ENCODE measurements at places on chromosomes 2 and 18. TPM values are rescaled to one million over a fixed set of nuclear protein-coding genes. Genes with fewer than 3 reads are reported as not detected.

The KIF3C gene
- 3.4 TPM for total RNA-seq

The SATB2 gene
- 5.5 TPM for total RNA-seq

The GYPC gene
- total RNA-seq = not detected

The HOXD11 gene
- not detected for total RNA-seq

The G6PC2 gene
- total RNA-seq = not detected

The LRRTM1 gene
- total RNA-seq = not detected

- no peaks in the 10 kb centered on the region for H3K36me3 ChIP-seq
- no peak overlapping the region for H3K27ac ChIP-seq
- no peak overlapping the region for H3K4me3 ChIP-seq
- no peaks in the 10 kb centered on the region for H3K4me1 ChIP-seq
Observed at GRCh38 chr2:133063775-133064174, 393.8 kb upstream of the LYPD1 start.

DNA sequence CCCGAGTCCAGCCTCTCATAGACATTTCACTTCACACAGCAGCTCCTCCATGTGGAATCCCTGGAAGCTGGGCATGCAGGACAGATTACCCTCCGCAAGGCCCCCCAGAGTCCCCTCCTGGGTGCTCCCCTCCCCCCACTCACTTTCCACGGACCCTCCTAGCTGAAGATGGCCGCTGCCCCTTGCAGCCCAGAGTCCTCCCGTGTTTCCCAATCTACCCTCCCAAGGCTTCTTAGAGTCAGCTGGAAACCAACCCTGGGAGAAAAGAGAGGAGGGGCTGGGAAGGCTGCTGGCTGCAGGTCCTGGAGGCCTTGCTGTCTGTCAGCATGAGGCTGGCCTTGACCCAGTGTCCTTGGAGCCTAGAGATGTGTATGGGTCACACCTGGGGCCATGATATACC, 49.0 kb upstream of the HAAO start:
- H3K27me3 ChIP-seq = peaks cover 17% of the 10 kb centered on the region
- H3K27ac ChIP-seq = no peak overlapping the region
- H3K36me3 ChIP-seq = no peaks in the 10 kb centered on the region

GRCh38 chr18:39441648-39442047, 1876.0 kb upstream of the CELF4 start:
- H3K27me3 ChIP-seq = no peaks in the 10 kb centered on the region
- no peaks in the 10 kb centered on the region for H3K4me1 ChIP-seq
- DNase-seq = no peak
- no peak overlapping the region for H3K4me3 ChIP-seq
- H3K27ac ChIP-seq = no peak overlapping the region

- H3K27me3 ChIP-seq = peaks cover 19% of the 10 kb centered on the region
- H3K4me1 ChIP-seq = peaks cover 15% of the 10 kb centered on the region
- H3K27ac ChIP-seq = no peak overlapping the region
- no peaks in the 10 kb centered on the region for H3K36me3 ChIP-seq
Observed at GRCh38 chr2:237471438-237472186, 15.4 kb upstream of the MLPH start.

GRCh38 chr2:187519419-187520120, 34.7 kb downstream of the TFPI start:
- no peaks in the 10 kb centered on the region for H3K27me3 ChIP-seq
- H3K4me3 ChIP-seq = no peak overlapping the region
- peaks cover 93% of the 10 kb centered on the region for H3K4me1 ChIP-seq
- DNase-seq = no peak
- peaks cover 11% of the 10 kb centered on the region for H3K36me3 ChIP-seq

- no peak for DNase-seq
- no peak overlapping the region for H3K4me3 ChIP-seq
- H3K4me1 ChIP-seq = peaks cover 28% of the 10 kb centered on the region
- H3K27me3 ChIP-seq = no peaks in the 10 kb centered on the region
- no peak overlapping the region for H3K27ac ChIP-seq
Observed at GRCh38 chr2:191322828-191323506, 77.8 kb downstream of the MYO1B start.

DNA sequence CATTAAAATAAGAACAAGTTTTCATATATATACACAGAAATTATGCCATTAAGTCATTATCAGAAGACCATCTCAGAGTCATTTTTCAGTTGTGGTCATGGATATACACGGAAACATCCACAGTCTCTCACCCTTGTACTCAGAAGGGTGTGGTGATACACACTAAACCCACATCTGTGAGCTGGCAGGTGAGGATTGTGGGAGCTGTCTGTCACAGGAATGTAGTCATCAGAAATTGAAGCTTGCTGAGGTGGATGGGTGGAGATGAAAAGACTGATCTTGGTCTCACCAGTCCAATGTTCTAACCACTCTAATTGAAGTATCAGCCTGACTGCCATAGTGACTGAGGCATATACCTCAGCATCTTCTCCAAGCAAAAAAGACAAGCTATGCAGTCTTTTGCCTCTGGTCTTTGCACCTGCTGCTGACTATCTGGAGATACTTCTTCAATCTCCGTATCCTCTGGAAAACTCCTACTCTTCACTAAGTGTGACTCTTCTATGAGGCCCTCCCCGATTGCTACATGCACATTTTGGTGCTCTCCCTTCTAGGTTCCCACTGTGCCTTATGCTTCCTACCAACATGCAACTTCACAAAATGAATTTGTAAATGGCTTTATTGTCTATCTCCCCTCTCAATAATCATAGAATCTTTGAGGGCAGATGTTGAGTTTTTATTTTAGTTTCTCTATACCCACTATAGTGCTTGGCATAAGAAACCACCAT, 232.8 kb downstream of the DYM start:
- H3K27ac ChIP-seq = no peak overlapping the region
- no peak for DNase-seq
- no peak overlapping the region for H3K4me3 ChIP-seq
- H3K36me3 ChIP-seq = no peaks in the 10 kb centered on the region
- H3K27me3 ChIP-seq = no peaks in the 10 kb centered on the region
- no peaks in the 10 kb centered on the region for H3K4me1 ChIP-seq

DNA sequence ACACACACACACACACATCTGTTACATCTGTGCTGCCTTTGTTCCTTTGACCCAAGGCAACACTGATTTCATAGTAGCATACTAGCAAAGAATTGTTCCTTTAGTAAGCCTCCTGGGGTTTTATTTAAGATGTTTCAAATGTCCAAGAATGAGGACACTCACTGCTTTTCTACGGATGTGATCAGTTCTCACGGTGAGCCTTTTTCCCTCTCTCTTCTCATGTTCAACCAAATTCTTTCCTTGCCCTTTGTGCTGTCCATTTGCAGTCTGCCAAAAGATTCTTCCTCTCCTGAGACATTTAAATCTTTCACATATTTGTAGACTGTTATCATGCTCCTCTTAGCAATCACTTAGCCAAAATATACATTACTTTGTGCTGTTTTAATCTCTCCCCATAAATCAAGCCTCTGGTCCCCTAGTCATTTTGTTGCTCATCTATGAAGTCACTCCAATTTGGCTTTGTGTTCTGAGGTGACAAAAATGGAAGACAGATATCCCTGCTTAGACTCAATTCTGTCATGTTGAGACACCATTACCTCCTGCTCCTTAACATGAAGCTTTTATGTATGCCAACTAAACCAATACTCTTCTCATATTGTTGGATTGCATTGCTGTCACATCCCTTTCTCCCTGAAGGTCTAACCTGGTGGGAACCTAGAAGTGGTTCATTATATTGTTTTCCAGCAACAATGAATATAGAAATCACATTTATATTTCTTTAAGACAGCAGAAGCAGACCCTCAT, 1605.3 kb upstream of the ACVR2A start:
- no peak overlapping the region for H3K27ac ChIP-seq
- DNase-seq = no peak
- H3K4me1 ChIP-seq = no peaks in the 10 kb centered on the region
- no peaks in the 10 kb centered on the region for H3K36me3 ChIP-seq
- H3K27me3 ChIP-seq = no peaks in the 10 kb centered on the region

- peaks cover 16% of the 10 kb centered on the region for H3K4me1 ChIP-seq
- DNase-seq = no peak
- H3K36me3 ChIP-seq = no peaks in the 10 kb centered on the region
- no peak overlapping the region for H3K27ac ChIP-seq
Observed at GRCh38 chr2:14633061-14633460, 544 bp downstream of the LRATD1 start.

DNA sequence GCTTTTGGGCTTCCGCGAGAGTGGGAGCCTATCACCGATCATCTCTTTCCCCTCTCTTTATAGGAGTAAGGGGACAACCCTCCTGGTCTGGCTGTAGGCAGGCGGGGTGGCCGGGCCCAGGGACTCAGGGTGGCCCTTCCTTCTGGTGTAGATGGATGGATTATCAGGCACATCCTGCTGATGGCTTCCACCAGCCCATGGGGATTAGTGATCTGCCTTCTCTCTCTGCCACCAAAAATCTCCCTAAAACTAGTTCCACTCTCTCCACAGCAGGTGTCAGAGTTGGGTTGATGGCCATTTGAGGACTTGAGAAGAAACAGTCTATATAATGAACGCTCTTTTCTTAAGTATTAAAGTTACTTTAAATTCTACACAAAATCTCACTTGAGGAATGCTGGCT, 37.4 kb downstream of the NCK2 start:
- H3K36me3 ChIP-seq = 0 out of 2 replicates have a peak, but pooled peaks cover 2% of the 10 kb centered on the region
- H3K27me3 ChIP-seq = no peaks in the 10 kb centered on the region
- DNase-seq = no peak
- no peak overlapping the region for H3K27ac ChIP-seq
- peaks cover 12% of the 10 kb centered on the region for H3K4me1 ChIP-seq

GRCh38 chr2:236663287-236664101, 93.9 kb downstream of the ACKR3 start:
- H3K4me1 ChIP-seq = no peaks in the 10 kb centered on the region
- no peak for DNase-seq
- H3K27ac ChIP-seq = no peak overlapping the region
- H3K27me3 ChIP-seq = no peaks in the 10 kb centered on the region
- no peak overlapping the region for H3K4me3 ChIP-seq

GRCh38 chr2:65587779-65588178, 155.4 kb upstream of the SPRED2 start:
- H3K27me3 ChIP-seq = 0 out of 3 replicates have a peak, but pooled peaks cover 3% of the 10 kb centered on the region

DNA sequence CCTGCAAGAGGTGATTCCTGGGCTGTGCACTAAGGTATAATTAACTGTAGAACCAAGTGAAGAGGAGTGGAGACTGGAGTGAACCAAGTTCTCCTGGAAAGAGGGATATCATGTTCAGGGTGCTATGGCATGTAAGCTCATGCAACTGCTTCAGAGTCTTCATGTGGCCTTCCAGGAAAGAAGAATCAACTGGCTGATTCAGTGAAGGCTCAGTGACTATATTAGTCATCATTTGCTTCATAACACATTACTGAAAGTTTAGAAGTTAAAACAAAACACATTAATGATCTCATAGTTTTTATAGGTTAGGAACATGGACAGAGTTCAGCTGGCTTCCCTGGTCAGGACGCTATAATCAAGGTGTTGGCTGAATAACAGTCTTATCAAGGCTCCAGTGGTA, 1200.8 kb upstream of the GYPC start:
- H3K36me3 ChIP-seq = no peaks in the 10 kb centered on the region
- DNase-seq = no peak
- no peaks in the 10 kb centered on the region for H3K27me3 ChIP-seq
- no peak overlapping the region for H3K27ac ChIP-seq
- no peak overlapping the region for H3K4me3 ChIP-seq
